Daoy (cell line): ENCODE measurements at places on chromosomes 16 and 17. TPM values are rescaled to one million over a fixed set of nuclear protein-coding genes. Genes with fewer than 3 reads are reported as not detected.

The MYH1 gene
- total RNA-seq: not detected in 2 replicates

The MYH8 gene
- not detected in 2 replicates for total RNA-seq

The TEX2 gene
- total RNA-seq: 14.3 and 25.1 TPM in 2 replicates

The CACNA1H gene
- total RNA-seq: 0.06 and 0.80 TPM in 2 replicates

The CES5A gene
- not detected in 2 replicates for total RNA-seq

The KCNH4 gene
- under 0.01 TPM in 1 of 2 replicates, not detected in the other for total RNA-seq

The TNFRSF13B gene
- total RNA-seq: not detected in 2 replicates

The KRT27 gene
- total RNA-seq: not detected in 2 replicates

The HOXB7 gene
- total RNA-seq: 10.6 and 13.2 TPM in 2 replicates

The CTRL gene
- total RNA-seq: 0.74 and 1.6 TPM in 2 replicates

The PROCA1 gene
- total RNA-seq: 0.21 and 0.23 TPM in 2 replicates

The HBA1 gene
- total RNA-seq: not detected in 2 replicates

The HASPIN gene
- total RNA-seq: 11.0 and 12.7 TPM in 2 replicates

The RNF112 gene
- 0.11 and 0.57 TPM in 2 replicates for total RNA-seq

The GRB7 gene
- total RNA-seq: 0.11 and 0.15 TPM in 2 replicates

The GINS2 gene
- 31.4 and 38.1 TPM in 2 replicates for total RNA-seq

The TNFRSF12A gene
- total RNA-seq: 307 and 390 TPM in 2 replicates

The SSTR5 gene
- not detected in 2 replicates for total RNA-seq

The GPRC5C gene
- total RNA-seq: 39.3 and 53.5 TPM in 2 replicates

The KAT8 gene
- total RNA-seq: 39.9 and 44.6 TPM in 2 replicates

The HS3ST2 gene
- not detected in 2 replicates for total RNA-seq

The GRAP gene
- not detected in 2 replicates for total RNA-seq

The MYOCD gene
- total RNA-seq: 1.4 and 2.5 TPM in 2 replicates

The NLRC3 gene
- 0.06 and 0.21 TPM in 2 replicates for total RNA-seq

The KRTAP4-11 gene
- total RNA-seq: not detected in 2 replicates

The GPR139 gene
- not detected in 2 replicates for total RNA-seq

The LRRC37A gene
- 0.11 and 0.86 TPM in 2 replicates for total RNA-seq

The OTOP2 gene
- not detected in 2 replicates for total RNA-seq

The ESRP2 gene
- under 0.01 TPM in 1 of 2 replicates, not detected in the other for total RNA-seq

The ASB16 gene
- not detected in 2 replicates for total RNA-seq

The FOXJ1 gene
- total RNA-seq: not detected in 2 replicates

The RAB26 gene
- 0.11 and 0.21 TPM in 2 replicates for total RNA-seq

The GNG13 gene
- total RNA-seq: not detected in 2 replicates

The KCNJ12 gene
- total RNA-seq: 2.8 and 2.9 TPM in 2 replicates

The ITFG1 gene
- 28.8 and 34.5 TPM in 2 replicates for total RNA-seq

The RNF157 gene
- 4.8 and 7.3 TPM in 2 replicates for total RNA-seq

The CD300E gene
- not detected in 2 replicates for total RNA-seq

The EPN3 gene
- total RNA-seq: not detected in 2 replicates

The KCNG4 gene
- total RNA-seq: not detected in 2 replicates

The GGT6 gene
- total RNA-seq: not detected in 2 replicates

The CHRNE gene
- 1.1 TPM in 1 of 2 replicates, not detected in the other for total RNA-seq

The SKAP1 gene
- total RNA-seq: 0.17 TPM in 1 of 2 replicates, not detected in the other
